T follicular helper cell (primary cell): ENCODE measurements at places on chromosomes 11 and 22.

DNA sequence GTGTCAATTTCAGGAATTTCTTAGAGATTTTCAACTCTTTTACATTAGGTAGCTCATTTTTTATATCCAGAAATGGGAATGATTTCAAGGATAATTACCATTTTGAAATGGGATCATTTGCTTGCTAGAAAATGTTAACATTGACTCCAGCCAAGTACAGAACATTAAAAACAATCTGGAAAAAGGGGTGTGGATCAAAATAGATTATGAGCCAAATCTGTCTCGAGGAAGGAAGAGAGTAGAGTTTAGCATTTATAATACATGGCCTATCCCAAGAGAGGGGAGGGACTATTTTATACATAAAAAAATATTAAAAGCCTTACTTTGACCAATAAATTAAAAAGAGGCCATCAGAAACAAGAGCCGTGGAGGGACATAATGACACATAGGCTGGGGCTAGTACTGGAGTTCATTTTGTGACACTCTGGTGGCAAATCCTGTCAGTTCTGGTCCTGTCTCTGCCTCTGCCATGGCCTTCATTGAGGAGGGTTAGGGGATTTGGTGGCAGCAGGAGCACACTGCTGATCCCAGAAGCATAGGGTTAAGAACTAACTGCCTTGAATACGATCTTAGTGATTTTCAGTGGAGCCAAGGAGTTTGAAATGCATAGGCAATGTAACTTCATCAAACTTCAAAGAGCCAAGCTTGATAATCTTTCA lies 20.4 kb downstream of the PPP6R3 start:
- DNase-seq, result no peak

DNA sequence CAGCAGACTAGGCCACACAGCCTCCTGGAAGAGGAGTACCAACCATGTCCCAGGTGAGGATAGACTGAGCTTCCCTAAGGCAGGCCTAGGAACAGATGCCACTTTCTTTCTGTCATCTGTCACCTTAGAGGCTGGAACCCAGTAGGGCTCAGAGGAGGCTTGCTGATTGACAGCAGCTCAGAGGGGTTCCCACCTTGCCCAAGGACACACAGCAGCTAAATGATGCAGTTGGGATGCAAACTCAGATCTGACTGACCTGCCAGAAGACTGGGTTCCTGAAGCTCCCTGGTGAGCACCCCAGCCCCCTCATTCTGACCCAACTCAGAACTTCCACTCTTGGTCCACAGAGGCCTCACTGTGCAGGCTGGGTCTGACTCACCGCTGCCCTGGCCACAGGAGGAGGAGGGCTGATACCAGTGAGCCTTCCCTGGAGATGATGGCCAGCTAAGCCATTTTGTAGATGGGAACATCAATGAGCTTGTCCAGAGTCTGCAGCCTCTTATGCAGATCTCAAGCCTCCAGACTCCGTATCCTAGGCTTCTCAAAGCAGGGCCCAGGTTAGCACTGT lies 14.0 kb downstream of the CAPN5 start:
- no peak for DNase-seq

- no peak for DNase-seq
Observed at GRCh38 chr11:1640076-1640946, 10.7 kb downstream of the KRTAP5-5 start.

GRCh38 chr22:25482091-25482760 lies 82.2 kb upstream of the GRK3 start:
- no peak for DNase-seq

- DNase-seq, result no peak
Observed at GRCh38 chr11:128492461-128492860, 94.9 kb downstream of the ETS1 start.

GRCh38 chr11:75482931-75483469 lies 42.7 kb downstream of the GDPD5 start:
- DNase-seq, result no peak

DNA sequence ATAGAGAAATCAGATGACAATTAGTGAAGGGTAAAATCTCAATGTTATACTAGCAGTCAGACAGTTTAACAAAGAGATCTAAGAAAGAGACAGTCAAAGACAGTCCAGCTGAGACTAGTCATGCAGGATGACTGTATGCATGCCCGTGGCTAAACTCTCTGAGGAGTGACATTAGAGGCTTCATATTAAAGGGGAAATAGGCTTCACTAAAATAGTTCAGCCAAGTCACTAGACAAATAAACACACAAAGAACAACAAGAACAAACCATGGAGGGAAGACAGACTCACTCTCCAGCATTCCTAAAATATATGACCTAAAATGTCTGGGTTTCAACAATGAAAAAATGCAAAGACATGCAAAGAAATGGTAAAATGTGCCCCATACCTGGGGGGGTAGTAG lies 18.6 kb upstream of the APLNR start:
- no peak for DNase-seq

DNA sequence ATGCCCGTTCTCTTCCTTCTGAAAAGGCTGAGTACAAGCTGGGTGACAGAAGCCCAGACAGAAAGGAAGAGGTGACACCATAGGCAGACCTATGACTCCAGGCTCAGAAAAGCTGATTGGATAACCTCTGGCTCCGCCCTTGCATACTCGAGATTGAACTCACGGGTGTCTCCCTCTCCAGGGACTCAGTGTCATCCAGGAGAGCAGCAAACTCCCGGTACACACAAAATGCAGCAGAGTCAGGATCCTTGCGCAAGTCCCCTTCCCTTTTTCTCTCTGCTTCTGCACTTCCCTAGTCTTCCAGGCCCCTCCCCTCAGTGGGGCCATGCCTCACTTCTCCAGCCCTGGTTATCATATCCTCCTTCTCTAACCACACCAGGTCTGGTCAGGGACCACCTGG lies 9.8 kb downstream of the SCN4B start:
- DNase-seq, result no peak

GRCh38 chr11:96303980-96304379 lies 39.0 kb downstream of the MAML2 start:
- no peak for DNase-seq

DNA sequence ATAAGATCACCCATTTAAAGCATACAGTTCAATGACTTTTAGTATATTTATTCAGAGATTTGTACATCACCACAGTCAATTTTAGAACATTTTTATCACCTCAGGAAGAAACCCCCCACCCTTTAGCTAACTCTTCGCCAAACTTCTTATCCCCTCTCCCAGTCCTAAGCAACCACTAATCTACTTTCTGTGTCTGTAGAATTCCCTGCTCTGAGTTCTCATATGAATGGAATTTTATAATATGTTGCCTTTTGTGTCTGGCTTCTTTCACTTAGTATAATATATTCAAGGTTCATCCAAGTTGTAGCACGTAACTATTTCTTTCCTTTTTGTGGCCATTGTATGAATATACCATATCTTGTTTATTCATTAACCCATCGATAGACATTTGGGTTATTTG lies 3.6 kb downstream of the ANKRD13D start:
- no peak for DNase-seq

DNA sequence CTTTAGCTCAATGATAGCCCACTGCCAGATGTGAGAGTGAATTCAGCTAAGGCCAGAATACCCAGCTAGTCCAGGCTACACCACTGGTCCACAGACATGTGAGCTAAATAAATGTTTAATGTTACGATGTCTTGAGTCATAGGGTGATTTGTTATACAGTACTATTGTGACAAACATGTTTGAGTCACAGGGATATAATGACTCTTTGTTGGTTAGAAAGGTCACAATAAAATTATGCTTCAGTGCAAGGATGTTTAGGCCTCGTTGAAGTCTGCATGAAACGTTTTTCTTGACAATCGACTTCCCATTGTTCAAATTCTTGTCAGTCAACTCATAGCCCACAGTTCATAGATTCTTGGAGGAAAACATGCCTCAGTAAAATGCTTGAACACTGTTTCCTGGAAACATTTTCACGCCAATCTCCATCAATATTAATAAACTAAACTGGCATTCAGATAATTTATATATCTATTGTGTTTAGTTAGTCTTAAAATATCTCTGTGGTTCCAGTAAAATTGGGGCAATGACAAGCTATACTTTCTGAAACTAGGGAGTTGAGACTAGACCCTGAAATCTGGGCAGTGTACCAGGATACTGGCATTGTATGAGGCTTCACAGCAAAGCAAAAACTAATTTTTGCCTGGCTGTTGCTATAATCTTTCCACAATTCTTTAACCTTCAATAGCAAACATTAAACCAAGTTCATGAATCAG lies 650.8 kb upstream of the KIRREL3 start:
- no peak for DNase-seq

DNA sequence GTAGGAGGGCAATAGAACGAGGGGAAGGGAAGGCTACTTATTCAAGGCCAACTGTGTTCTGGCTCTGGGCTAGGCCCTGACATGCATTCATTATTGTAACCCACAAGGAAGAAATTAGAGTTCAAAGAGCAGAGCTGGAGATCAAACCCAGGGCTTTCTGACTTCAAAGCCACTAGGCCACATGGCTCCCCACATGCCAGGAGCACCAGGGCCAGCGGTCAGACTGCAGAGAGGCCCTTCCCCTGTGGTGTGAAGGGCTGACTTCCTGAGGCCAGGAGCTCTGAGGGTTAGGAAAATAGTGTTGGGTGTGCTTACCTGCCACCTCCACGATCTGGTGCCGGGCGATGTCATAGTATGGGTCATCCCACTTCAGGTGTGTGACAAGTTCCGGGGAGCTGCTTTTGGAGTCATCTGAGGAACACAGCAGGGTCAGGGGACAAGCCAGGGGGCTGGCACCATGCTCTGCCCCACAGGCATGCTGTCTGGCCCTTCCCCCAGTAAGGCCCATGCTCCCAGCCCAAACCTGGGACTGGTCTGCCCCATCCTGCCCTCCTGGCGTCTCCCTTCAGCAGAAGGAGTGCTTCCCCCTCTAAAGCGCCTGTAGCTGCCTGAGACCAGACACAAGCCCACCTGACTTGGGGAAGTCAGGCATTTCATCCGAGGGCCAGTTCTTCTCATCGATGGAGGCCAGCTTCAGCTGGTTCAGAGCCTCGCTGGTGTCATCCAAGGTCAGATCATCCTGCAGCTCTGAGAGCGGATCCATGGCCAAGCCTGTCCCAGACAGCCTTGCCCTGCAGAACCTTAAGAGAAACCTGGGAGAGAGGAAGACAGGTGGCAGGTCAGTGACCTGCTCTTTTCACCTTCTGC lies 4.8 kb downstream of the ARHGAP1 start:
- no peak for DNase-seq

DNA sequence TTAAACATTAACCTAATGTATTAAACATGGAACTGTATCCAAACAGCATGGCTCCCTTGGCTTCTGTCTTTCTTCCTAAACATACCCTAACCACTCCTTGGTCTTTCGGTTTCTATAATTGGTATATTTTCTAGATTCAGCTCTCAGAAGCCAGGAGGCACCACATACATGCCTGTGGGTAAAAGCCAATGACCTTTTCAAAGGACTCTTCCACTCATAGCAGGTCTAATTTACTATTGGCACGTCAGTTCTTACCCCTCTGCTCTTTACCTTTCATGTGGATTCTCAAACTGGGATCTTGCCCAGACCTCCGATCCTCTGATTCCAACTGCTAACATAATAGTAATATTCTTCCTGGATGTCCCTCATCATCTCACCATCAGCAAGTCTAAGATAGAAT lies 835.1 kb downstream of the NTM start:
- no peak for DNase-seq

DNA sequence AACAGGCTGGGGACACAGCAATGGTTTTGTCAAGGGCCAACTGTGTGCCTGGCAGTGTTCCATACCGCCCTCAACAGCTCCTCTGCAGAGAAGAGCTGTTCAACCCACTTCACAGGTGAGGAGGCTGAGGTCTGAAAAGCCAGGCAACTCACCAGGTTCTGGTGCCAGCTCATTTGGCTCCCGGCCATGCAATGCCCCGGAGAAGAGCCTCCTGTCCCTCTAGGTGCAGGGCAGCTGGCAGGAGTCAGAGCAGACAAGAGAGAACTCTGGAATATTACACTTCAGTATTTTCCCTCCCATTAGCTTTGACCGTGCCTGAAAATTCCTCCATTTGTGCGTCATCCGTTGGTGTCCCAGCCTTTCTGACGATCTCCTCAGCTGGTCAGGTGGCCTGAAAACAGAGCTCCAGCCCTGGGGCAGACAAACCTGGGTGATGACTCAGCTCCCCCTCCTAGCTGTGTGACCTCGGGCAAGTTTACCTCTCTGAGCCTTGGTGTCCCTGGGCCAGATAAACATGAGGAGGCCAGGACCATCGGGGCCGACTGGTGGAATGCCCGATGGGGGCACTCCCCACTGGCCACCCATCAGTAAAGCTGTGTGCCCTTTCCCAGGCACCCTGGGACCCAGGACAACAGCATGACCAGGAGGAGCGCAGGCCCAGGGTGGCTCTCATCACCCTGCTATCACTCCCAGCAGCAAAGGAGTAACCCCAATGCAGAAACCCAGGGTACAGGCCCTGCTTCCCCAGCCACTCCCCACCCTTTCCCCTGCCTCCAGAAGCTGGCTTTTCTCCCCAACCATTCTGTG lies 9.6 kb upstream of the C1QTNF6 start:
- DNase-seq, result no peak
